ENCODE measurements at places on chromosomes 3 and 15.

DNA sequence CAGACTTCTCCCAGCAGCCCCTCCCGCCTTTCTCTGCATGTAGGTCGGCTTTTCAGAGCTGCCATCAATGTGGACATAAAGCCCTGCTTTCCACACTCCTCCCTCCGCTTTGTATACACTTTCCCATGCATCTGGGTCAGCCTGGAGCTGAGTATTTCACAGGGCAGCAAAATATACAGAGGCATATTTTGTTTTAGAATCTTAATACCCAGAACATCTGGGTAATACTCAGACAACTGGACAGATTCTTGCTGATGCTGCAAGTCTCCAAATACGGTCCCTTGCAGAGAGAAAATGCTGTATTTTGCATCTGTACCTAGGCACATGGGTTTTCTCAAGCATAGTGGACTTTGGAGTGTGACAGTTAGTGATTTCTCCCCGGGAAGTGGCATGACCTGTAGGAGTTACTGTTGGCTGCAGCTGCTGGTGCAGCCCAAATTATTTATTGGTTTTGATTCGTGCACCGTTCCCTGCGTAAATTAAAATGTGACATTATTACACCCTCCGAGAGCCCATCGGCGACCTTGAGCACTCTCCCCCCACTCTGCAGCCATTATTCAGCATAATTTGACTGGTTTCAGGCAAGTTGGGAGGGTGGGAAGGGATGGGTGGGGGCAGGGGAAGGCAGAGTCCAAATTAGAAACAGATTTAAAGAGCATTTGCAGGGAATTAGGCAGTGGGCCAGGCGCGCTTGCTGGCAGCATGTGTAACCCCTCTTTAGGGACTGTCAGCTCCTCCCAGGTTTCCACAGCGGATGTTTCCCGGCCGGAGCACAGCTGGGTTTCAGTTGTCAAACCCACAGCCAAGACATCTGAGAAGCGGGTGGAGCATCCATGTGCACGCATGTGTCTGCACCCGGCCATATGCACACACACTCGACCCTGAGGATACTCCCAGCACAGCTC is 100.8 kb downstream of the CPN2 start:
- peak; percentile 94 for DNase-seq

GRCh38 chr3:13598926-13599886 is 50.3 kb downstream of the FBLN2 start:
- peak; percentile 77 for DNase-seq

- no peak for DNase-seq
These were observed 19.5 kb downstream of the RYK start for GRCh38 chr3:134231131-134231530.

- no peak for DNase-seq
These were observed 85.0 kb upstream of the CNTN6 start for GRCh38 chr3:1007866-1008265.

GRCh38 chr15:62904041-62904910 is 138.3 kb upstream of the TPM1 start:
- DNase-seq, result no peak

DNA sequence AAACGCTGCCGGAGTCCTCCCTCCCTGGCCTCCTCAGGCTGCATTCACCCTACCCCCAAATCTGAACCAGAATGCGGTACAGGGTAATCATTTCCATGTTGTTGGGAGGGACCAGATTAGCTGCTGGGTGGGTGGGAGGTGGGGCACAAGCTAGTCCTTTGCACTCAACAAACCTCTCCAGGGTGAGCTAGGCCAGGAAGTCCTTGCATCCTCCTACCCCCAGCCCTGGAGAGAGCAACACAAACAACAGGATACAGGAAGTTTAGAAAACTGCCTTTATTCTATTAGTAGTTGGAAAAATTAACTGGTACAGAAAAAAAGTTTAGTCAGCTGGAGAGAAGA is 702 bp upstream of the GPX1 start:
- no peak for DNase-seq

- no peak for DNase-seq
These were observed 11.0 kb downstream of the TCF12 start for GRCh38 chr15:56929399-56929798.

DNA sequence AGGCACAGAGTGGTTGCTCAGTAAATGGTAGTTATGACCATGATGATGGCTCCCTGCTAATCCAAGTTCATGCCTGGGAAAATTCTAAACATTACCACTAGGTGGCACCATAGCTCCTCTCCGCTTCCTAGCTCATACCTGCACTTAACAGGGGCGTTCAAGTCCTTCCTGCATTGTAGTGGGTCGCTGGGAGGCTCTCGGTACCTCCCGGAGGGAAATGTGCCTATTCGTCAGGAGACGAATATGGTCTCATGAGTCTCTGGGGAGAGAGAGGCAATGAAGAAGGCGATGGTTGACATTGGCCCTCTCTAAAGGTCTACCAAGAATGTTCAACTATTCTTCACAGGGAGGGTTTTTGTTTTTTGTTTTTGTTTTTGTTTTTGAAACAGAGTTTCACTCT is 10.9 kb downstream of the MESP1 start:
- DNase-seq, result no peak

DNA sequence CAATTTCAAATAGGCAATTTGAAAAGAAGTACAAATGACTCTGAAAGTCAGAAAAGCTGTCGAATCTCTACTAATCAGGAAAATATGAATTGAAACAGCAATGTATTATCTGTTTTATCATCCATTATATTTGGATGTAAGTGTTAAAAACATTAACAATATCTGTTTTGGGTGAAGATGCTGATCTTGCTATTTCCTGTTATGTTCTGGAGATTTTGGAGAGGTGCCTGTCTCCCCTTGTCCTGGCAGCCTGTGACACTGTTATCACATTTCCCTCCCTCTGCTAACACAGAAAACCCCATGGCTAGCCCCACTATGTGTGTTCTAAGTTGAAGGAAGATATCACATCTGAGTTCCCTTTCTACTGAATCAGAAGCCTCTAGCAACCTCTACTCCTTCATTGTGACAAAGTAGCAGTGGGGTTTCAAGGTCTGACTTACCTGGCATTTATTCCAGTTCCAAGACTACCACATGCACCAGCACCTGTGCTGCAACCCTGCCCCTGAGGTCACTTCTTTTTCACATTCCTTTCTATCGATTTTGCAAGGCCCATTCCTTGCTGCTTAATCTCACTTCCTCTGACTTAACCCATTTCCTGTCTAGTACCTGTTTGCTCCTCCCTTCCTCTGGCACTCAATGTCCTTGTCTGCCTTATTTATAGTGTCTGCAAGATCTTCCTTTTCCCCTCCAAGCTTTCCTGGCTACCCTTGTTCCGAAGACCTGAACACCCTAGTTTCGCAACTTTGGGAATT is 95.5 kb upstream of the COL8A1 start:
- no peak for DNase-seq

GRCh38 chr3:151933234-151933853 is 59.9 kb downstream of the SUCNR1 start:
- DNase-seq, result no peak

- peak; percentile 31 for DNase-seq
These were observed 222.3 kb upstream of the LYSMD4 start for GRCh38 chr15:99955532-99955931.

GRCh38 chr15:39756806-39757522 is 25.7 kb downstream of the FSIP1 start:
- no peak for DNase-seq

- DNase-seq, result no peak
These were observed 1.3 kb downstream of the CAMK2N2 start for GRCh38 chr3:184259878-184260723.

DNA sequence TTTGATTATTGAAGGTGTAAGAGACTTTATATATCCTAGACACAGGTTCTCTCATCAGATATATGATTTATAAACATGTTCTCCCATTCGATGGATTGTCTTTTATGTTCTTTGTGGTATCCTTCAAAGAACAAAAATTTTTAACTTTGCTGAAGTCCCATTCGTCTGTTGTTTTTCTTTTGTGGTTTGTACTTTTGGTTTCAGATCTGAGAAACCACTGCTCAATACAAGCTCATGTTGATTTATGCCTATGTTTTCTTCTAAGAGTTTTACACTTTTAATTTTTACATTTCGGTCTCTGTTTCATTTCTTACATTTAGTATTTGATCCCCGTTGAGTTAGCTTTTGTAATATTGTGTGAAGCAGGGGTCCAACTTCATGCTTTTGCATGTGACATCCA is 103.3 kb upstream of the SPRED1 start:
- DNase-seq, result no peak

GRCh38 chr3:62670351-62670750 is 204.9 kb downstream of the CADPS start:
- DNase-seq, result no peak

DNA sequence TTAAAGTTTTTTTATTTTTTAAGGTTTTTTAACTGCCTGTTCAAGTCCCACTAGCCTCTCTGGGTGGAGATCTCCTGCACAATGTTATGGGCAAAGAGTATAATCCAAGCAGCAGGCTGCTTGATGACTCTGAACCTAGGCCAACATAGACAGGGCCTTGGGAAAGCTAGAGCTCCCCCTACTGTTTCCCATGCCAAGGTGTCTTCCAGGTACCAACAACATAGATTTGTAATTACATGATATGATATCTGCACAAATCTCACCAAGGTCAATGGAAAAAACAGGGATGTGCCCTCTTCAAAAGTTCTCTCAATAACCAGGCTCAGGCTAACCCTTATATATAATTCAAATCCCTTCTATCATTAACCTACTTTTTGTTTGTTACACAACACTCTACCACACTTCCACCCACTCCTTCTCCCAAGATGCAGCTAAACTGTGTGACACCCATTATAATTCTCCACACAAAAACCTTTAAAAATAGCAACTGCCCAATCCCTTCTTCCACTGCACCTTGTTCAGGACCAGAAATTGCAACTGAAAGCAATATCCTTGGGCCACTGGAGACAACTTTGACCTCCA is 43.8 kb downstream of the RBM15B start:
- no peak for DNase-seq

DNA sequence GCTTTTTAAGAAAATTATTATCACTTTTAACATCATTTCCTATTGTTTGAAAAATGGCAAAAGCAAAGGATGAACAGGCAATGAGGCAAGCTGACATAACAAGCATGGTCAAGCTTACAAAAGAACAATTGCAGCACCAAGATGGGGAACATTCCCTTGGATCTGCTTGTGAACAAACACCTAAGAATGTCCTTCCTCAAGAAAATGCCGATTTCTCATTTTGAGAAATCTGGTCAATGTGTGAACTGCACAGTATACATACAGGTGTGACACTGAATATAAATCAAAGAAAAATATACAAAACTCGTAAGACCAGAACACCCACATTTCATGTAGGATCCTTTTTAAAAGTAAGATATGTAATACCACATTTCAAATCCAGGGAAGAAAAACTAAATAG is 58.9 kb downstream of the LRRFIP2 start:
- no peak for DNase-seq

- no peak for DNase-seq
These were observed 268.7 kb downstream of the XXYLT1 start for GRCh38 chr3:195001961-195002861.

- DNase-seq, result no peak
These were observed 62.9 kb upstream of the PTX3 start for GRCh38 chr3:157373783-157374182.

DNA sequence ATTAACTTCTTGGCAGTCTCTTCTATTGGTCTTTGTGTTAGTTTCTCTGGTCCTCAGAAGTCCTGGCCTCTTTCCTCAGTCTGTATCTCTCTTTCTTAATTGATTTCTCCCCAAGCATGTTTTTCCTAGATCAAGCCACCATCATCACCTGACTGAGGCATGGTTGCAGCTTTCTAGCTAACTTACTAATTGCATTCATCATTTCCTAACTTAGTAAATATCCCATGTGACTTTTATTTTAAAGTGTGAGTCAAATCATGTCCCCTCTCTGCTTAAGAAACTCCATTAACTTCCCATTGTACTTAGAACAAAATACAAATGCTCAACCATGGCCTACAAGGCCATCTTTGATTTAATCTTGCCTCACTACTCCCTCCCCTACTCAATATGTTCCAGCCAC is 135.4 kb upstream of the FRMD4B start:
- no peak for DNase-seq

DNA sequence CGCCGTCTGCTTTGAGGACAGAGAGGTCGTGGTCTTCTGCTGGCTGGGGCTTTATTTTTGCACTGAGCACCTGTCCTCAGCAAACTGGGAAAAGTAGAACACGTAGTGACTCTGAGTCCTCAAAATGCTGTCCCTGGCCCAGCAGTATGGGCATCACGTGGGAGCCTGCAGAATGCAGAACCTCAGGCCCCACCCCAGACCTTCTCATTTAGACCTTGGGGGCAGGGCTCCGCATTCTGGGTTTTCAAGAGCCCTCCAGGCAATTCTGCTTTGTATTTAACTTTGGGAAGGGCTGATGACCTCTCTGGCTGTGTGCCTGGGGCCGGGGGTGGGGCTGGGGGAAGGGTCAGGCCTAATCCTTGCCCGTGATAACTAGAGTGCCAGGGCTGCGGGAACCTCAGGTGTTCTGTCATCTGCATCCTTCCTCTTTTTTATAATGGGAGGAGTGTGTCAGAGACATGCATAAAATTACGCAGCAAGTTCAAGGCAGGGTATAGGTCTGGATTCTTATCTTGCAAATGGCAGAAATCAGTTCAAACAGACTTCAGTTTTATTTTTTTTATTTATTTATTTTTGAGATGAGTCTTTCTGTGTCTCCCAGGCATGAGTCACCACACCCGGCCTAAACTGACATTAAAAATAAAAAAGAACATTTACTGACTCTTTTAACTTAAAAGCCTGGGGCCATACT is 11.1 kb downstream of the SLC6A6 start:
- DNase-seq, result no peak

DNA sequence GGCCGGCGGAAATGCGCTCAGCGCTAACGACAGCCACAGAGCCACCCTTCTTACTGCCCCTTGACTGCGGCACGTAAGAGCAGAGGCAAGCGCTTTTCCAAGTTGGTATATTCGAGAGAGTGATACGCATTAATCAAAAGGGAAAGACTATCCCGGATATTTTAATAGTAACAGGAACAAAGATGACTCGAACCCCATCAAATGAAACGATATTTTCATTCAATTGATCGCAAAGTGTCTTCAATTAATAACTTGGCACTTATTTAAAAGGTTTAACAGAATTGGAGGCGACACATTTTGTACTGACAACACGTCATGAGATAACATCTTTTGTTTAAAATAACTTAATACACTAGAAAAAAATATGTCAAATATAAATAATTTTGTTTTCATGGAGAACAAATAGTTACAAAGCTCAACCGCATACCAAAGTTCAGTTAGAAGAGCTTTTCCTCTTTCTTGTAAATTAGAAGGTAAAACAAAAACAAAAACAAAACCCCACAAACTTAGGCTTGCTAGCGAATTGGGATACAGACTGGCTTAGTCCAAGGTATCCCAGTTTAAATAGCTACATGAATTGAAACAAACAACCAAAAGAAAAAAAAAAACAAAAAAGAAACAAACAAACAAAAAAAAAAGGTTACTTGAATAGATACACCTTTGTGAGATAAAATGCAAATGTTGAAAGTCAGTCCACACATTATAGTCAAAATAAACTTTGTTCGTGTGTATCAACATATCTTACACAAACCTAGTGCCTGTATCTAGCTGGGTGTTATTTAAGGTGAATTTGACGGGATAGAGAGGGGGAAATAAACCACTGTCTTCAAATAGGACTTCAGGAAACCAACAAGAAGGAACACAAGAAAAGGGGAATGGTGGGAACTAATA is 10.2 kb downstream of the SHOX2 start:
- DNase-seq, result no peak

Data from left forelimb (tissue), 1 donor.